GM23248 (cell line): ENCODE measurements at places on chromosomes 4 and X. TPM values are rescaled to one million over a fixed set of nuclear protein-coding genes. Genes with fewer than 3 reads are reported as not detected.

DNA sequence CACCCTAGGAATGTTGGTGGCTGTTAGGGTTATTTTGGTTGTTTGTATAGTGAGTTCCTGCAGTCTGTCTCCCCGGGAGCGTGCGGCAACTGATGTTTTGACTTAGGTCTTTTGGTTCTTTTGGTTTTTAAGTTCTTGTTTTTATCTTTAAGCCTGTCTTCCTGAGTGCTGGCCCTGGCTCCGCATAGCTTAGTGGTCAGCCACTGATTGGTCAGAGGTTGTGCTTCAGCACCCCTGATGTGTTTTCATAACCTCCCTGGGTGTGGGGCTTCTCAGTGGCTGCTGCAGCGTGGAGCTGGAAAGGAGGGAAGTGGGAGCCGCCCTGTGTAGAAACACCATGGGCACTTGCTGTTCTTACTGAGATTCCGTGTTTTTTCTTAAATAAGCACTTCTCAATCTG is 5.1 kb downstream of the PIGG start:
- no peak for DNase-seq

DNA sequence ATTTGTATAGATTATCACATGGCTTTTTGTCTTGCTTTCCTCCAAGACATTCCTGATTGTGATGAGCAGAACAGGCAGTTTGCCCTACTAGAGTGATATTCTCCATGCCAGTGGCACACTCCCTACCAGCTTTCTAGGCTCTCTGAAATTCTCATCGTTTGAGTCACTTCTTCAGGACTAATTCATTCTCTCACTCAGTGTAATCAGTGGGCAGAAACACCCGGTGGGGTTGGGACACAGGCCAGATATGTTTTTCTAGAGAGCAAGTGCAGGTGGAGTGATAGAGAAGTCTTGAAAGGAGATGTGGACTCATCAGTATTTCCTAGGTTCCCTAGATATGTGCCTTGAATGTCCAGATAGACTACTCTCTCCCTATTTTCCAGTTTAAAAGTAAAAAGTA is 13.1 kb downstream of the RAB33A start:
- DNase-seq, result no peak

DNA sequence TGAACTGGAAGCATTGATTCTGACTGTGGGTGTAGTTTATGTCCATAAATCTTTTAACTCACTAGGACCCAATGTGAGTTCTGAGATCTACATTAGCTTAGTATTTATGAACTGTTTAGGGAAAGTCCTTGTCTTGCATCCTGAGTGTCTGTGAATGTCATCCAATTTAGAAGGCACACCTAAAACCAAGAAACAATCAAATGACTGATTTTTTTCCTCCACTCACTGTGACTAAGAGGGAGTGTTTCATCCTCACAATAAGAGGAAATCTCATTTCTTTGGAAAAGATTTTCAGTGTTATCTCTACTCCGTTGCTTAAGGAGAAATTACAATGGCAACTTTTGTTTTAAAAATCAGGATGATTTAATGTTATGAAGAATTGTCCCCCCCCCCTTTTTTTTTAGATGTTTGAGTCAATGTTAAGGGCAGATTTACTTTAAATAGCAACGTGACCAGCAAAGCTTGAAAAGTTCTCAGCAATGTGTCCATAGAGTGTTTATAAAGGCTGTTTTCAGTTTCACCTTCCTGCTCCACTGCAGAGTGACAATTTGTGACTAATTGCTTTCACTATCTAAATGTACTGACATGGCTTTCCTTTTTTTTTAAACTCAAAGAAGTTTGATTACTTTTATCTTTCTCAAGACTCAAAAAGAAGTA is 173.0 kb downstream of the SPCS3 start:
- DNase-seq, result peak; percentile 9

DNA sequence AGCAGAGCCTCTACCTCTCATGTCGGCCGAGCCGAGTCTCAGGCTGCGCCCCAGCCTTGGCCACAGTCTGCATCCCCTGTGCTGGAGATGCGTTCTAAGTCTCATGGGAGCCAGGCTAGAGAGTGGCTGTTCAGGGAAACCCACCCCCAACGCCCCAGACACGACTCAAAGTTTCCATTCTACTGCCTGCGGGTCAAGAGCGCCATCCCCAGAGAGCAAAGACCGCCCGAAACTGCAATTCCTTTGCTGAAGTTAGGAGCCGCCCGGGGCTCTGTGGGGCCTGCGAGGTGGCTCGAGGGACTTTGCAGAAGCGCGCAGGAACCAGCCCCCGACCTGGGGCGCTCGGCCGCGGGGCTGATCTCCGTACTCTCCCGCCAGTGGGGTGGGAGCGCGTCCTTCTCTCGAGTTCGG is 10.0 kb upstream of the ELF4 start:
- peak; percentile 45 for DNase-seq

DNA sequence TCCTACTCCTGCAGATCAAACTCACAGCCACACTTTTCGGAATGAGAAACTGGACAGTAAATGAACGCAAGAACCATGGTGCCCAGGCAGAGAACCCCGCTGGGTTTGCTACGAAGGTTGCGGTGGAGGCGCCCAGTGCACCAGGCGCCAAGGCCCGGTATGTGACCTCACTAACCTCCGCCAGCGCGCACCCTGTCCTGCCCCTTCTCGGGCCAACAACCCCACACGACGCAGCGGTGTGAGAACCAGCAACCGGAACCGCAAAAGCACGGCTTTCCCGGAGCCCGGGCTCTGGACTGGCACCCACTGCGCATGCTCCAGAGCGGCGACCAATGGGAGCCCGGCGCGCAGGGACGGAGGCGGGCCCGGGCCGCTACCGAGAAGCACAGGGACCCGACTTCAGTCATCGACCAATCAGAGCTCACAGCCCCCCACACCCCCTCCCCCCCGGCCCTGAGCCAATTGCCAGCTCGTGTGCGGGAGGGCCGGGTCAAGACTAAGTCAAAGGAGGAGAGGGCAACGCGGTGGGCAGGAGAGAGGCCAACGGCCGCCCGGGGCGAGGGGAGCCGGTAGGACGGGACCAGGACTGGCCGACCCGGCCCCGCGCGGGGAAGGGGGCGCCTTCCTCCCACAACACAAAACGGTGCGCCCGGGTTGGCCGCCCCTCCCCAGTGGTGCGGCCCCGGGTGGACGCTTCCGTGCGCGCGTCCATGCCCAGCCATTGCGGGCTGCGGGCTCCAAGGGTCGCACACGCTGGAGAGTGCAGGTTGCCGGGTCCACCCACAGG is 7.3 kb upstream of the WAS start:
- peak; percentile 87 for DNase-seq

DNA sequence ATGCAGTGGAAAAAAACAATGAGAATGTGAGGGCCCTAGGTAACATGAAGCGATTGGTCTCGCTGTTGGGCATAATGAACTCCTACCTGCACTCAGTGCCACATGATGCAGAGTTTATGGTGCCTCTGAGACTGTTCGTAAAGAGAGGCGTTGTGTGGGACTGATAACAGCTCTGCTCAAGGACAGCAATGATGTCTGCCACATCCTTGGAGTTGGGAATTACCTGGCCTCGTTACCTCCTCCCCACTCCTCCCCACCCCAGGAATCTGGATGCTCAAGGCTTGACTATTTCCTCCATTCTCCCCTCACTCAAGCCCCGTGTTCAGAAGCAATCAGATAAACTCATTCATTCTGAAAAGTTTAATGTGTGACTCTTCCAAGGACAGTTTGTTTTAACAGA is 148.0 kb upstream of the JADE1 start:
- no peak for DNase-seq

DNA sequence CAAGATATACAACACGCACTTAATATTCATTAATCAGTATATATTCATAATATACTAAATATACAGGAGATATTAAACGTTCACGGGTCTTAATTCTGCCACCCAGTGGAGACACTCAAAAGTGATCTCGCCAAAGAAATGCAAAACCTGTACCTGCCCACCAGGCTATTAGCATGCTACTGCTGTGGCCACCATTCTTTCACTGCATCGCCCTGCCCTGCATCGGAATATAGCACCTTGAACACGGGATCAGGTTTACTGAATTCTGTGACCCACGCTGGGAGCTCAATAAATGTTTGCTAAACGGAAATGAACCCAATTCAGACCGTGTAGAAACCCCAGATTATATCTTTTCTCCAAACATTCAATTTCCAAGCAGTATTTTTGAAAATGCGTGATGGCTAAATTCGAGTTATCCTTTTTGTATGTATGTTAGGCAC is 840 bp upstream of the CLCN3 start:
- peak; percentile 77 for DNase-seq

GRCh38 chrX:3712870-3713224 is 602 bp downstream of the PRKX start:
- no peak for DNase-seq

DNA sequence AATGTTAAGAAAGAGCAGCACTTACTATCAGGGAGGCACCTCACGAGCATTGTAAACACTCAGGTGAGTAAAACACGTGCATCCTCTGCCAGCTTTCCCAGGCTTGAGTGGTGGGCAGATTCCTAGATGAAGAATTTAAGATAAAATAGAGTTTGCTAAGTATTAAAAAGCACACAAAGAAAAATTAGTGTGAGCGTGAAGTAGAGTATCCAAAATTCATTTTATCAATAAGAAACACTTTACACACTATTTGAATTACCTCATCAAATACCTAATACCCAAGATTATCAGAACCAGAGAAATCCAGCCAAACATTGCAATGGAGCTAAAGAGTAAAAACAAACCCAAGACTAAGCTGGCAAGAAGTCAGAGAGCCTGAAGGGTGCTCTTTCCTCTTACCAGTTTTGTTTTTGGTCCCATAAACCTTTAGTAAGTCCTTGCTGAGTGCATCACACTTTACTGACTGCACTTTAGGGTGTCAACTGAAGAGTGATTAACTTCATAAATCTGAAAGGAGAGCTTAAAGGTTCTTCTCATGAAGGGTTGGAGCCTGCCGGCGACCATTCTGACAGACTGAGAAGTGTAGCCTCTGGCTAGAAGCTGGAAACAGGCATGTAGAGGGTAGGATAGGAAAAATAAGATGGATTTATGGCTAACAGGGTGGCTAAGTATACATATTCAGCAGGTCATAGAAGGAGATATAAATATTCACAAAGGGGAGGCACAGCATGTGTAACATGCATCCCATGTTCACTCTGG is 151.1 kb downstream of the SLC7A11 start:
- no peak for DNase-seq

GRCh38 chr4:186137196-186137794 is 32.8 kb downstream of the FAM149A start:
- peak; percentile 61 for DNase-seq

UVSSA gene
- 2.2 and 2.9 TPM in 2 replicates for polyA plus RNA-seq

SPANXN4 gene
- polyA plus RNA-seq, result not detected in 2 replicates
